Kidney capillary endothelial cell (primary cell): ENCODE measurements at places on chromosomes 7 and 10.

DNA sequence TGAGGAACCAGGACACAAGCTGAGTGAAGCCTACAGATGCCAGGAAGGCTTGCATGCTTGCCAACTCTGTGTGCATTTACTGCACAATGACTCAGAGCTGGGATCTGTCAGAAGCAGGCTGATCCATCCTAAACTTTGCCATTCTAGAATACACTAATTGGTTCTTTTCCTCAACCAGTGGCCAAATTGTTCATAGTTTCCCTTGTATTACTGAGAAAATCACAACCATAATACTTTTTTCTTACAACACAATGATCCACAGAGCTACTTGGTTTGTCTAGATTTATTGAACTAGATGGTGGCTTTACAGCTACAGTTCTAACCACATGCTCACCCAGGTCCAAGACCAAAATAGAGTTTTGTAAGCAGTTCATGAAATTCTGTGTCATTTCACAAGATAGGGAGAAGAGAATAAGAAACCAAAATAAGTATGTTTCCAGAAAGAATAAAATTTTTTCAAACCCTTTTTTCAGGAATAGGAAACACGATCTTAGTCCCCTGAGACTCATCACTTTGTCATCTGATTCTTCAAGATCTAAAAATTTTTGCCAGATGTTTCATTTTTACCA is 21.0 kb upstream of the LRRC17 start:
- peak; percentile 70 for DNase-seq

DNA sequence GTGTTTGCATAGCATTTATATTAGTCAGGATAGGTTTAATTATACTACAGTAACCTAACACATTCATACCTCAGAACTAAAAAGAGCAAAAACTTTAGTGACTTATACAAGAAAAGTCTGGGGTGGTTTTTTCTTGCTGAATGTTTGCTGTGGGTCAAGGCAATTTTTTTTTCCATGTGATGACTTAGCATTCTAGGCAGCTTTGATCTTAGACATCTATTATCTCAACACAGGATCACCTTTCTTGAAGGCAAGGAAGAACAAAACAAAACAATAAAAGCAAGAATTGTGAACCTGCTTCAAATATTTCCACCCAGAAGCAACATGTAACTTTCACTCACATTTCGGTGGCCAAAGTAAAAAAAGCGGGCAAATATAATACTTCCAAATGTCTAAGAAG is 20.7 kb upstream of the CBLL1 start:
- DNase-seq = no peak

GRCh38 chr10:76040107-76040829 is 608.8 kb downstream of the LRMDA start:
- no peak for DNase-seq

GRCh38 chr7:149414745-149415390 is 46.0 kb downstream of the ZNF777 start:
- peak; percentile 56 for DNase-seq

DNA sequence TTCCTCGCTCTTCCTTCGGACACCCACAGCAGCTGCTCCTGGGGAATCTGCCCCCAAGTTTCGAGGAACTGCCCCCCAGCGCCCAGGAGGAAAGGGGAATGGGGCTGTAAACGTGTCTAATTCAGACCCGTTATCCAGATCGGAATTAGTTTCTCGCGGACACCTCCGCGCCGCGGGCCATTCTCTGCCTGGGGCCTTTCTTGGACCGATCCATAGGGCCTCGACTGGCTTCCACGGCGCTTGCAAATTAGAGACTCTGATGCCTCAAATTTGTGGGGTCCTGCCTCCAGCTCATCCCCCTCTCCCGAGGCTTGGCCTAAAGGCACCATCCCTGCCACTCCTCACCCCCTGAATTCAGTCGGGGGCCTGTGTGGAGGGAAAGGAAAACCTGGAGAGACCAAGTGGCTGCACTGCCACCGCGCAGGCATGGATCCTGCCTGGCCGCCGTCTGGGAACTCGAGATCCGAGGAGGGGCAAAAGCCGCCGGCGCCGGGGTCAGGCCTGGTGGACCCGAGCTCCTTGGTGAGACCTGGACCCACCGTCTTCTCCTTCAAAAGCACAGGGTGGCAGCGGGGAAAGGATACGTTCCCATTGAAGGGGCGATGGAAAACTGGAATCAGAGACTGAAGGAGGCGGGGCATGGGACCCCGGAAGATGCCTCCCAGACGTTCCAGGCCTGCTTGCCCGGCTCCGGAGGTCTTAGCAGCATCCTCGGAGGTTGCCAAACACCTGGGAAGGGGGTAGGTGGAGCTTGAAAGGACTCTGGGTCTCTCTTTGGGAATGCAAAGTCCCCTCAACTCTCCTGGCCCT is 13.7 kb downstream of the LBX1 start:
- DNase-seq = no peak
